ENCODE measurements at places on chromosomes 16 and 17.
A peak's percentile ranks its signal among the peaks of the same experiment; 100 is the strongest.

GRCh38 chr17:40086150-40087044, 14.0 kb downstream of the NR1D1 start:
- peak; percentile 30 for DNase-seq

- DNase-seq = no peak
Measured at GRCh38 chr17:20916383-20916782, 126.4 kb downstream of the USP22 start.

GRCh38 chr16:54655121-54655590, 275.5 kb upstream of the IRX5 start:
- DNase-seq = peak; percentile 43

GRCh38 chr17:48738424-48738802, 9.9 kb upstream of the HOXB13 start:
- no peak for DNase-seq

DNA sequence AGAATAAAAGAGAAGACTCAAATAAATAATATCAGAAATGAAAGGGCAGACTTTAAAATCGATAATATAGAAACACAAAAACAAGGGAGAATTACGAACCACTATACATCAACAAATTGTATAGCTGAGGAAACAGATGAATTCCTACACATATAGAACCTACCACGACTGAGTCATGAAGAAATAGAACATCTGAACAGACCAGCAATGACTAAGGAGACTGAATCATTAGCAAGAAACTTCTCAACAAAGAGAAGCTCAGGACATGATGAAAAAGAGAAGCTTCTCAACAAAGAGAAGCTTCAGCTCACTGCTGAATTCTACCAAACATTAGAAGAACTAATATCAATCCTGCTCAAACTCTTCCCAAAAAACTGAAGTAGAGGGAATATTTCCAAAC, 255.9 kb downstream of the CEP112 start:
- peak; percentile 73 for DNase-seq

GRCh38 chr16:19307587-19308241, 22.2 kb downstream of the CLEC19A start:
- DNase-seq = no peak

DNA sequence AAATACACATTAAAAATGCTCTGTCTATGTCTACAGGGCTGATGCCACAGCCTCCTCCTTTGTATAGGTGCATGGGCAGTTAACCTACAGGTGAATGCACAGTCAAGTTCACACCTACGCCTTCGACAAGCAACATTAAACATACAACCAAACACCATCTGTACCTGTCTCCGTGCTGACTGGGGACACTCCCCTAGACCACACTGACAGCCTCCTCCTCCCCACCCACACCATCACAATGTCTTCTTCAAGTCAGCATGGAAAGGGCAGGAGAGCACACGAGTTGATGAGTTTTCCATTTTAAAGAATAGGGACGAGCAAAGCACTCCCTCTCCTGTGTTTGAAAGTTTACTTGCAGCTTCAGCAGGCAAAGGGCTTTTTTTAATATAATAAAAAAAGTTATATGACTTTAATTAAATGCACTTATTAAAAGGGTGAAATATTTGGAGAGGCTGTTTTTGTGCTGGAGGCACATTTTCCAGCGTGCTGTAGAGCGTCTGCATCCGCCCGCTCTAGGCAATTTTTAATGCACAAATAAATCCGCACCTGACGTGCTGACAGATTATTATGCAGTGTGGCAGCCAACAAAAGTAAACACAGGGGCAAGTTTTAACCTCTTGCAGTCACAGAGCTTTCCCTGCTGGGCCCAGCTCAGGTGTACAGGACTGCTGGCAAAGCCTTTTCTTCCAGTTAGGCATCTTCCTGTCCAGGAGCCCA, 367.9 kb downstream of the SOX9 start:
- DNase-seq = no peak

DNA sequence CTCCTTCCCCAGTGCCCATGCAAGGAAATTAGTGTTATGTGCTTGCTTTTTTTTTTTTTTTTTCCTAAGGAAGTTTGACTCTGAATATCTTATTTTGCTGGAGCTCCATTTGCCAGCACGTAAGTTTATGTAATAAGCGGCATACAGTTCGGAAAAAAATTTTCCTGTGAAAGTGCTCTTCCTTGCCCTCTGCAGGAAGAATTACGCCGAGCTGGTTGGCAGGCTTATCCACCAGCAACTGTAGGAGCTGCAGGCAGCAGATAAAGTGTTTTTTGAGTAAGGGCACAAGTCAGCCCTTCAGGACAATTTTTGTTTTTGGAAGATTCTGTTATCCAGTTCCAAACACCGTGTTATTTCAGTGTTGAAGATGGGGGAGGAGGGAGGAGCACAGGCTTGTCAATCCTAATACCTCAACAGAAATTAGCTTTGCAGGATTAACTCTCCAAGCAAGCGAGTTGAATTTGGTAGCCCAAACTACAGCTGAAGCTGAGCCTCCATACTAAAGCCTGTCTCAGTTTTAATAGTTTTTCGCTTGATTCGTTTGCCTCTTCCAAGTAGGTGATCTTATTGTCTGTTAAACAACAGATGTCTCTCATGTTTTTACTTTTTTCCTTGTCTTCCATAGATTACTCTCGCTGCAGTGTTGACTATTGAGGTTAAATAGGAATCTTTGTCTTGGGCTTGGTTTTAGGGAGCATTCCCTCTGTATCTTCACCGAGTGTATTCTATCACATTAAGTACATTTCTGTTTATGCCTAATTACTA, 1.1 kb downstream of the SPECC1 start:
- peak; percentile 22 for DNase-seq

DNA sequence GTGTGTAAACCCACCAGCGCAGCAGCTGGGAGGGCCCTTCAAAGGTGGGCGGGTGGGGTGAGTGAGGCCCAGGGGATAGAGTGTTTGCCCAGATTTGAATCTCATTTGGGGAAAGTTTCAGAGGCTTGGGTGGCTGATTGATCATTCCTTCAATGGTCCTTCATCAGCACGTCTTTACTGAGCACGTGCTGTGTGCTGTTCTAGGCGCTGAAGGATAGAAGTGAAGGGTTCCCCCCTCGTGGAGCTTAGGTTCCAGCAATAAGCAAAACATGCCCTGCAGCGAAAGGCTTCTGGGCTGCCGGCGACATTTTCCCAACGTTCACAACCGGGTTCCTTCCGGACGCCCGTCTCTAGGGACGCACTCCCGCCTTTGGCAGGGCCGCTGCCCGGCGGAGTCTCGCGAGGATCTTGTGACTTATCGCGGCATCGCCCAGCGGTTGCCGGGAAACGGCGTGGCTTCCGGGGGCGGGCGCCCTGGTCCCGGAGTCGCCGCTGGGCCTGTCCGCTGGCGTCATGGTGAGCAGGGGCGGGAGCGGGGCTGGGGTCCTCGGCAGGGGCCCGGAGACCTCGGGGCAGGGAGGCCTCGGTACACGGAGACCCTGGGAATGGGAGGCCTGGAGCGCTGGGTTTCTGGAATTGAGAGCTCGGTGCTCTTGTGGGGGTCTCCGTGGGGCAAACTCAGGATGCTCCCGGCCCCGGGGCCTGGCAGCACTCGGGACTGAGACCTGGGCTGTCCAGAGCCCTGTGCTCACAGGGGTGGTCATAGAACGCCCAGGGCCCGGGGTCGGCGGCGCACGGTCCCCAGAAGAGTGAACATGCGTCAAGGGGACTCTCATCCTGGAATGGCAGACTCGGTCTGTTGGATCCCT, 3.2 kb upstream of the DBNDD1 start:
- DNase-seq = peak; percentile 88

DNA sequence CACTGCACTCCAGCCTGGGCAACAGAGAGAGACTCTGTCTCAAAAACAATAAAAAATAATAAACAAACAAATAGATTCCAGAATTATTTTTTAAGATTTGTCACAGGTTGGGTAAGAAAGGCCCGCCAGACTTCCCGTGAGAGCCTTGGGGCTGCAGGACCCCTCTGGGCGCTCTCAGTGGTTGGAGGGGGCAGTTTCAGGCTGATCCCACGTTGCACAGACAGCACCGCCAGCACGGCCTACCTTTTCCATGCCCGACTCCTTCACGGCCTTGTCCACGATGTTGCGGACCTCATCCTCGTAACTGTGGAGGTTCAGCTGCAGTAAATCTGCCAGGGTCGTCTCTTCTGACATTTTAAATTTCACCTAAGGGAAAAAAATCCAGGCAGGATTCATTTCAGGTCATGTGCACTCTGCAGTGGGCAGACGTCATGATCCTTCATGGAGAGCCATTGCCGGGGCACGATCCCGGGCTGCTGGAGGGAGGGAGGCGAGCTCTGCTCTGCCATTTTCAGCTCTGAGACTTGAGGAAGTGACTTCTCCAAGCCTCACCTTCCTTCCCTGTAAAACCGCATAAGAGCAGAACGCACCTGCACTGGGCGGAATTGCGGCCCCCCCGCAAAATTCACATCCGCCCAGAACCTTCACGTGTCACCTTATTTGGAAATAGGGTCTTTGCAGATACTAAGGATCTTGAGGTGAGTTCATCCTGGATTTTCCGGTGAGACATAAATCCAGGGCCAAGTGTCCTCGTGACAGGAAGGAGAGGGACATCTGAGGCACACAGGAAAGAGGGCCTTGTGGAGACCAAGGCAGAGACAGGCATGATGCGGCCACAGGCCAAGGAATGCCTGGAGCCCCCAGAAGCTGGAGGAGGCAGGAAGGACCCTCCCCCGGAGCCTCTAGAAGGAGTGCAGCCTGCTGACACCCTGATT, 66.8 kb downstream of the DNAH17 start:
- DNase-seq = no peak

GRCh38 chr17:49637050-49637449, 40.8 kb downstream of the SPOP start:
- DNase-seq = peak; percentile 50

GRCh38 chr17:5899496-5900195, 170.5 kb upstream of the WSCD1 start:
- no peak for DNase-seq

DNA sequence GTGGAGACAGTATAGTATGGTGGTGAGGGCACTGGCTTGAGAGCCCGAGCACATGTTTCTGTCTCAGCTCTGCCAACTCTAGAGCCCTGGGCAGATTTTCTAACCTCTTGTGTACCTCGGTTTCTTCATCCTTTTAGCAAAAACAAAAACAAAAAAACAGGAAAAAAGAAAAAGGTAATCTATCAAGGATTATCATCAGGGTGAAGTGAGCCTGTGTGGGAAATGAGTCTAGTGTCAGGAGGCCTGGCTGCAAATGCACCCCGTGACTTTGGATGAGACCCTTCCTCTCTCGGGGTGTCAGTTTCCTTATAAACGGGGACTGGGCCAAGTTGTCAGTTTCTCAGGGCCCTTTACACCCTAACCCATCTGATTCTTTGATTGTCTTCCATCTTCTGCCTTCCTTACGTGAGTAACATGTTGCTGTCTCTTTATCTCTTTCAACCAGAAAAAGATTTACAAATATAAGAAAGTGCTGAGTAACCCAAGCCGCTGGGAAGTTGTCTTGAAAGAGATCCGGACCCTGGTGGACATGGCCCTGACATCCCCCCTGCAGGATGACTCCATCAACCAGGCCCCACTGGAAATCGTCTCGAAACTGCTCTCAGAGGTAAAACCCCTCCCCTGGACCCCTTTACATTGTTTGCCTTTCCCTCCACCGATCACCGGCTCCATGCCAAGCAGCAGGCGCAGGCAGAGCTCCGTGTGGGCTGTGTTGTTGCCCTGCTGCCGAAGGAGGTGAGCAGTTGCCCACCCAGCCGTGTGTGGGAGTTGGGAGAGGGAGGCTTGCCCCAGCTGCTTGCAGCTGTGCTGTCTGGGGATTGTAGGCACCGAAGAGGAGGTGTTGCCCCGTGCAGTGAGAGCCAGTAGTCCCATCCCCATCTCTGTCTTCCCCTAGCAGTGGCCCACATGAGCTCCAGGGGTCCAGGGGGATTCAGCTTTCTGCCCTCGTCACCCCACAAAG, 127.1 kb upstream of the PLCG2 start:
- no peak for DNase-seq

- DNase-seq = no peak
Measured at GRCh38 chr16:56632156-56632847, at the start of gene MT1M. TSS of gene MT1M (plus strand) at chr16:56632659. CDS start at chr16:56632732, 73 bp downstream.

DNA sequence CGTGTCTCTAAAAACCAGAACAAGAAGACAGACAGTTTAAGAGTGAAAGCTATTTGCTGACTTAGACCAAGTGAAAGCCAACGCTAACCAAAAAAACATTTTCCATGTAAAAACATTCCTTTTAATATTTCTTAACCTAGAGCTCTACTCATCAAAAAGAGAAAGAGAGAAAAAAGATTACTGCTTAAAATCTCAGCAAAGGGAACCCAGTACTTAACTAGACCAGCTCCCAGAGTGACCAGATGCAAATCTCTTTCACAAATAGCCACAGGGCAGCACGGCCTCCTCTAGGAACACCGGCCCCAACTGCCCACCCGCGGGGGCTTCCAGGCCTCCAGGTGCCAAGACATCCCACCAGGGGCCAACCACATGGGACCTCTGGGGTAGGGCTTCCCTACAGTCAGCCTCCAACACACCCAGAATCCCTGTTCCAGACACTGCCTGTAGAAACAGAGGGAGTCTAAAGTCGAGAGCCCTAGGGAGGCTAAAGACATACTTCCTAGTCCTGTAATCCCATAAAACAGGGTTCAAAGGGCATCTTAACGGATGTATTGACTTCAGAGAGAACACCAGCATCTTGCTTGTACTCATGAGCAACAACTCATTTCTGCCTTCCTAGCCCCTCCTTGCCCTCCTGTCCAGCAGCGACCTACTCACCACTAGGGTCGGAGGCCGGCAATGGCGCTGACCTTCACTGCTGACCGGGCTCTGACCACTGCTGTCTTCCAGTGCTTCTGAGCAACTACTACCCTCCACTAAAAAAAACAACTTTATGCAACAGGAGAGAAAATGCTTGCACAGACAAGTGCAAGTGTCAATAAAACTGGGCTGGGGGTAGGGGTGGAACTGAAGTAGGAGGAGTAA, 21.3 kb downstream of the ZCCHC14 start:
- DNase-seq = no peak

DNA sequence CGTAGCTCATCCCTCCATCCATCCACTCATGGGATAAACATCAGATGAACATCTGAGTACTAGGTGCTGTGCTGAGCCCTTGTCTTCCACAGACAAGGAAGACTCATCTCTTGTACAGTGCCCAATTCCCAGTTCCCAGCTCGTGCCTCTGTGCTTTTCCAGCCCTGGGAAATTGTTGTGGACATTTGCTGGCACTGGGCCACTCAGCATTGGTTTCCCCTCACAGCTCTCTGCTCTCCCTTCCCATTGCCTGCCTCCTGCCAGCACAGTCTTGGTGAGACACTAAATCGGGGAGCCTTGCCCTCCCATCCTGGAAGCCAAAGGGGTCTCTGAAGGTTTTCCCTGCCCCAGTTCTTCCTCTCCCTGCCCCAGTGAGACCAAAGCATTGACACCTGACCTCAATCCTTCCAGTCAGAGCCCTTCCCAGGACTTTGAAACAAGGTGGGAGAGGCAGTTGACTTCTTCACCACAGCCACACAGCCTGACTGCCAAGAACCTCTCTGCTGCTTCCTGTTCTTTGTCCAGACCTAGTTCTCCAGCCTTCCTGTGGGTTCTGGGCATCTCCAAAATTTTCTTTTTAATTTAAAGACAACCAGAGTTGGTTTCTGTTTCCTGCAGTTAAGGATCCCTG, 50.2 kb downstream of the WSB1 start:
- DNase-seq = no peak

All from fibroblast of skin of right biceps (primary cell).